ENCODE measurements at places on chromosomes 3 and 15. TPM values are rescaled to one million over a fixed set of nuclear protein-coding genes. Genes with fewer than 3 reads are reported as not detected.

Gene MKRN2OS
- total RNA-seq = not detected

GRCh38 chr15:40926659-40927494 is 2.3 kb upstream of the DLL4 start:
- H3K4me1 ChIP-seq = peaks cover 62% of the 10 kb centered on the region
- H3K36me3 ChIP-seq = no peaks in the 10 kb centered on the region
- DNase-seq = no peak
- H3K27ac ChIP-seq = no peak overlapping the region
- no peak overlapping the region for H3K4me3 ChIP-seq

DNA sequence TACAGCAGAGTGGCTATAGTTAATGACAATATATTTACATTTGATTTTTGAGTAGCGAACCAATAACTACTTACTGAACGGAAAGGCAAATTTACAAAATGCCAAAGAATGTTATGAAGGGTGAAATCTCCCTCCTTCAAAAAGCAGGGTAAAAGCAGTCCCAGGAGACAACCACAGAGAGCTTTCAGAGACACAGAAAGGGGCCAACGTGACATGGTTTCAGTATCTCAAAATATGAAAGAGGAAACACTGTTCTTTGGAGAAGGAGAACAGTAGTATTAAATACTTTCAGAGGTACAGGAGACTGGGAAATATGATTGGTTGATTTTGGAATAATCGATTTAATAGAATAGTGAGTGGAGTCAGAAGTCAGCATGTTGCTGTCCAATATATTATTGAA is 52.3 kb upstream of the ROBO1 start:
- no peaks in the 10 kb centered on the region for H3K36me3 ChIP-seq
- H3K27me3 ChIP-seq = no peaks in the 10 kb centered on the region
- no peaks in the 10 kb centered on the region for H3K4me1 ChIP-seq
- no peak for DNase-seq
- no peak overlapping the region for H3K4me3 ChIP-seq
- H3K27ac ChIP-seq = no peak overlapping the region

DNA sequence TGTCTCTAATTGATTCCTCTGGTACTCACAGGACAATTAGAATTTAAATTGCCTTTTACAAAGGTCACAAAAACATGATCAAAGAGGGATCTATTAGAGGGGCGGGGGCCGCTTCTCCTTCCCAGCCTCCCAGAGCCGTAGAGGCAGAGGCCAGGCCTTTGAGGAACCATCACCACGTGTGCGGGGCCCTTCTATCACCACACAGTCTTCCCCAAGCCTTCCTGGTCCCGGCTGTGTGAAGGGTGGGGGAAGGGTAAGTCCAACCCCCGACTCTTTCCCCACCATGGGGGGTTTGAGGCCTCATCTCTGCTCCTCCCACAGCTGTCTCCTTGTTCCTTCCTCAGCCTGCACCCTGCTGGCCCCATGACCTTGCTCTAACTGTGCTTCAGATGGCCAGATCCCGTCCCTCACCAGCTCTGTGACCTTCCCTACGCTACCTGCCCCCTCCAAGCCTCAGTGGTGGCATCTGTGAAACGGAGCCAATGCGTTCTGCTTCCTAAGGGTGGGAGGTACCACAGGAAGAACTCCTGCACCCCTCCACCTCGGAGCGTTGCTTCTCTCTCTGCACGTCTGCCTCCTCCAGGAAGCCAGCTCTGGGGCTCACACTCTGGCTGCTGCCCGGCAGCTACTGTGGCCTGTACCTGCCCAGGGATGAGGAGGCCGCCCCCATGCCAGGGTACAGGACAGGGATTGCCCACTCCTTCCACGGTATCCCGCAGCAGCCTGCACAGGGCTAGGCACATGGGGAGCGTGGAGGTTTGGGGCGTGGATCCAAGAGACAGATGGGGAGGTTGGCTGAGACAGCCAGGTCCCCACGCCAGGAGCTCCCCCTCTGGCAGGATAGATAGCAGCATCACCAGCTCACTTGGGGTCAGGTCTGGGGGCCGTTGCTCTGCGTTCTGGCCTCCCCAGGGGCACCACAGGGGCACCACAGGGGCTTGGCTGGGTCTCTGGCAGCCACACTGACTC is 83.8 kb downstream of the LINGO1 start:
- H3K36me3 ChIP-seq = no peaks in the 10 kb centered on the region
- H3K27me3 ChIP-seq = no peaks in the 10 kb centered on the region
- no peak overlapping the region for H3K4me3 ChIP-seq
- H3K27ac ChIP-seq = no peak overlapping the region
- no peak for DNase-seq

Data from vagina (tissue), 2 donors.